GM13976 (cell line): ENCODE measurements at places on chromosomes 11 and 22.

DNA sequence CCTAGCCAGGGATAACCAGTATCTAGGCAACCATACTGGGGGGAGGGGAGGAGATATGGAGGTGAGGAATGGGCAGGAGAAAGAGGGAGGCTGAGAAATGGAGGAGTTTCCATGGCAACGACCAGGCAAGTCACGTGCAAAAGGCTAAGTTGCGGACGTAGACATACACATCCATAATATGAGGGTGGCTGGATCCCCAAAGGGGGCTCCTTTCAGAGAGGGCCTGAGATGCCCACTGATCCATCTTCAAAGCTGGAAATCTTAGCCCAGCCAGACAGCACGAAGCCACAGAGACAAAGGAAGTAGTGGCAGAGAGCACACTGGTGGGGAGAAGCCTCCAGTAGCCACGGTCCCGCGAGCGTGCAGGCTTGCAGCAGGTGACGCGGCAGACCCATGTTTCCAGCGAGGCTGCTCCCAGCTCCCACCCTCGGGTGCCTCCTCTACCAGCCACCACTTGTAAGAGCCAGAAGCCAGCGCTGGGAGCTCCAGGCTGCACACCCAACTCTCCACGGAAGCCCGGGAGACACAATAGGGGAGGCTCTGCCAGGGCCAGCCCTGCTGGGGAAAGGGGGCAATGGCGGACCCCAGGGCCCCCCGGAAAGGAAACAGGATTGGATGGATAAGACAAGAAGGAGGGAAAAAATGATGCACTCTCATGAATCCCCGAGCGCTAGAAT is 938 bp downstream of the FXYD6 start:
- DNase-seq: no peak

DNA sequence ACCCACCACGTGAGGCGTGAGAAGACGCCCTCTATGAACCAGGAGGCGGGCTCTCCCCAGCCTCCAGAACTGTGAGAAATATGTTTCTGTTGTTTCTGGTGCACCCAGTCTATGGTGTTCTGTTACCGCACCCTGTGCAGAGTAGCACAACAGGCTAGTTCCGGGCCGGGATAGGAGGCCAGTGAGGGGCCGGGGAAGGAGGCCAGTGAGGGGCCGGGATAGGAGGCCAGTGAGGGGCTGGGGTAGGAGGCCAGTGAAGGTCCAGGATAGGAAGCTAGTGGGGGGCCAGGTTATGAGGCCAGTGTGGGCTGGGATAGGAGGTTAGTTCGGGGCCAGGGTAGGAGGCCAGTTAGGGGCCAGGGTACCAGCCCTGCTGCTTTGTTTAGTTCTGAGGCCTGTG is 204.6 kb downstream of the BARX2 start:
- DNase-seq: peak; percentile 42

DNA sequence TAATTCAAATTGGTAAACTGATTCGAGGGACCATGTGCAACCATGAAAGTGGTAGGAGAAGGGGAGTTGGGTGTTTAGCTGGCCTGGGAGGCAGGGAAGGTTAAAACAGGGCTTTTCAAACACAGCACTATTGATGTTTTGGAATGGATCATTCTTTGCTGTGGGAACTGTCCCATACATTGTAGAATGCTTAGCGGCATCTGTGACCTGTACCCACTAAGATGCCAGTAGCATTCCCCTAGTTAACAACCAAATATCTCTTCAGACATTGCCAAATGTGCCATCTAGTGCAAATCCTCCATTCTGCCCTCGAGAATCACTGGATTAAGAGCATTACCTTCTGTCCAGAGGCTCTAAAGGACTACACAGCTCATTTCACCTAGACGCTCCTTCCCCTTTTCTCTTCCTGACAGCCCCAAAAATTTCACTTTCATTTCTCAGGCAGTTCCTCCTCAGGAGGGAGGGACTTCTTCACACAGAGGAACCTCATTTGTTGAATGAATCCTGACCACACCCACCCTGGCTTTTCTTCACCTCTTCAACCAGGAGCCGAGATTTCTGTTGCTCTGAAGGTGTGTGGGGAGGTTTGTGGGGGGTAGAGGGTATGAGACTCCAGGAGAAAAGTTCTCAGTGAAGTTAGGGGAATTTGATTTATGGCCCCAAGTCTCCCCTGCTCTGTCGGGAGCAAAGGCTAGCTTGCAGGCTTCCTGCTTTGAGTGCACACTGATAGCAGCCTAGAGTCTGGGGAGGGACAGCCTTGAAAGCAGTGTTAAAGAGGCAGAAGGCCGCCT is at the start of gene TRIM34:
TRIM34 (plus strand) TSS at position 513 of the 791 bp plus-strand sequence. CDS start 7,331 bp downstream, outside the sequence.
- peak; percentile 88 for DNase-seq

DNA sequence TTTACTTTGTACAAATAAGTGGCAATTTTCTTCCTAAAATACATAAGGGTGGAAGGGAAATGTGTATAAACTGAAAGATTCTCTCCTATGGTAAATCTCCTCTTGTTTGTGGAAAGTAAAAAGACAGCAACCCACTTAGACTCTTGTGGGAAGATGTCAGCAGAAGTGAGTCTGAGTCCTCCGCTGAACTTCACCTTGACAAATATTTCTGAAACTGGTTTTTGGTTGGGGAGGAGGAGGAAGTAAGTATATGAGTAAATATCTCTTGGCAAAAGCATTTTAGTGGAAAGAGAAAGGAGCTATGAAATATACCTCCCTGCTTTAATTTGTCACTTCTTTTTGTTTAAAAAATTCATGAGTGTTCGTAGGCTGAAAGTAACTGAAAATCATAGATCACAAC is 196.2 kb downstream of the KIRREL3 start:
- DNase-seq: no peak

GRCh38 chr11:12841946-12842630 is 167.0 kb upstream of the RASSF10 start:
- no peak for DNase-seq

- no peak for DNase-seq
Observed at GRCh38 chr11:27553186-27553585, 46.6 kb upstream of the LIN7C start.

DNA sequence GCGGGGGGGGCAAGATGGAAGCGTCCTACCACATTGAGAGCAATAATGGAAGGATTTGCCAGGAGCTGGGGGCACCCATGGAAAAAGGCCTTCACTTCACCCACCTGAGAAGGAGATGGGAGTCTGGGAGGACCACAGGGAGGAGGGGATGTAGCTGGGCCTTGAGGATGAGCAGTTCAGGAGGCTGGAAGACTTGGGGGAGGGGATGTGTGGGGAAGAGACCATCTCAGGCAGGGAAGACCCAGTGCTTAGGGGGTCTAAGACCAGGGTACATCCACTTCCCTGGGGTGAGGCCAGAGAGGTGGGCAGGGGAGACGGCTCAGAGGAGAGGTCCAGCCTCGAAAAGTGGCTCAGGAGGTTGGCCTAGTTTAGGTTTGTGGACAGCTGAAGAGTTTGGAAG is 71.3 kb upstream of the TCF20 start:
- no peak for DNase-seq

DNA sequence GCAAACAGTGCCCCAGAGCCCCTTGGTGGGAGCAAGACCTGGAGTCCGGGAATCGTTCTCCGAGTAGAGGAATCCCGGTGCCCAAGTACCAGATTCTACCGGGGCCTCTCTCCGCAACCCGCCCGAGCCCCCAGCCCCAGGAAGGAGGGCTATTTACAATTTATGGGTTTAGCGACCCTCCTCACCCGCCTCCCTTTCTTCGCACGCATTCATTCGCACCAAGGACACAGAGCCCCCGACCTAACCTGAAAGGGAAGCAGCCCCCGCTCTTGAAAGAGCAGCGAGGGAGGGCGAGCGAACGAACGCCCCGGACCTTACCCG is 628 bp downstream of the LRP4 start:
- no peak for DNase-seq

GRCh38 chr11:2553198-2553597 is 108.4 kb downstream of the KCNQ1 start:
- no peak for DNase-seq
